ENCODE measurements at places on chromosomes 12 and 14.

DNA sequence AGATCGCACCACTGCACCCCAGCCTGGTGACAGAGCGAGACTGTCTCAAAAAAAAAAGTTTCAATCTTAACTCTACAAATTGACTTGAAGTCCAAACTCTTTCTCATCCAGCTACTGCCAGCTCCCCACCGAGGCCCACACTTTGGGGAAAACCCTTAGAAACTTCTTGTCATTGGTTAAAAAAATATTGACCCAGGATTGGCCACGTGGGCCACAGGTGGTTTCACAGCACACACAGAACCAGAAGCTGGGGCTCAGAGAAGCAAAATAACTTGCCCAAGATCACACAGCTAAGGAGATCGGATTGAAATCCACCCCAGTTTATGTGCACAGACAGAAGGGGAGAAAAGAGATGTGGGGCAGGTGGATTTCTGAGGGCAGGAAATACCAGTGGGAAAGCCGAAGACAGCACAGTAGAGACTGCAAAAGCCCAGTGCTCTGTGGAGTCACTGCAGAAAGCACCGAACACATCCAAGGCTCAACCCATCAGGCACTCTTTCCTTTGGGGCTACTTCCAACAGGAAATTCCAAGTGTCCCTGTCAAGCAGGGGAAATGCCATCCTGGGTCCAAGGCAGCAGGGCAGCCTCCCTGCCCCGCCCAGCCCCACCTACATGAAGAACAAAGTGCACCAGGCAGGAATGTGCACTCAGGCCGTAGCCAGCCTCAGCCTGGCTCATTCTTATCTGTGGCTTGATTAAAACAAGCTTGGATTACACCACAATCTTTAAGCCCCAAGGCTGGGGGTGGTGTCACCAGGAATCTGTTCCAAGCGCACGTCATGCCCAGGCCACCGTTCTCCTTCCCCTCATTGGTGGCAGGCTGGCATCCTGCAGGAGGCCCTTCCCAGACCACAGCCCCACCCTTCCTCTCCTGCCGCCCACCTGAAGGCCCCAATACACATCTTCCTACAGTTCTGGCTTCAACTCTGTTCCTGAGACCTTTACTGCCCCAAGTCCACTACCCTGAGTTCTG, 72.5 kb downstream of the ITPK1 start:
- H3K27ac ChIP-seq, result no peak overlapping the region
- no peaks in the 10 kb centered on the region for H3K36me3 ChIP-seq
- H3K27me3 ChIP-seq, result peaks cover 13% of the 10 kb centered on the region
- H3K4me1 ChIP-seq, result peaks cover 39% of the 10 kb centered on the region
- peak; percentile 90 for DNase-seq

DNA sequence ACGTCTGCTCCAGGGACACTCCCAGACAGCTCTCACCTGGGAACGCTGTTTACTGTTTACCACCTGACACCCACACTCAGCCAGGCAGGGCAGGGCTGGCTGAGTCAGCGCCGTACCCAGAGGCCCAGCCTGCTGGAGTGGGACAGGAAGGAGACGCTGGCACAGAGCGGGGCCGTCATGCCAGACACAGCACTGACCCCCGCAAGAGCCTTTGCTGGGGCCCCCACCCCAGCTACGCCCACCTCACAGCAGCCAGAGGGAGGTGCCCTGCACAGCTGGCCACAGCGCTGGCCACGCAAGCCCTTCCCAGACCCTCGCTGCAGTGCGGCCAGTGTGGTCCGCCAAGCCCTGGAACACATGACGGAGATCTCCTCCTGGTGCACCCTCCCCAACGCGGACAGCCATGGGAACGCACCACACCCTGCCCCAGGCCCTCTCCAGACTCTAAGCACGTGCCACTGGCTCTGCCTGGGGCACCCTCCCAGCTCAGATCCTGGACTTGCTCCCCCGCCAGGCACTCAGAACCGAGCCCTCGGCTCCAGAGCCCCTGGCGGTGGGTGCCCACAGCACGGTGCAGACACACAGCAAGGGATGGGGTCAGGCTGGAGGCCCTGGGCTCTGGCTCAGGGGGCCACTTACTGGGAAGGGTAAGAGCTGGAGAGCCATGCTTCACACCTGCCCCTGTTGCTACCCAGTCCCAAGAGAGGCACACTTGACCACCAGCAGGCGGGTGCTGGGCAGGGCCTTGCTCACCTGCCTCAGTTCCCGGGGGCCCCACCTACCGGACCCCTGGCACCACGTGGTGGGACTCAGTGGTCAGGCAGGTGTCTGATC, 5.7 kb downstream of the AHNAK2 start:
- H3K27ac ChIP-seq, result peak overlapping the region; percentile 87
- peaks cover 80% of the 10 kb centered on the region for H3K4me1 ChIP-seq
- H3K36me3 ChIP-seq, result no peaks in the 10 kb centered on the region
- no peaks in the 10 kb centered on the region for H3K27me3 ChIP-seq
- no peak overlapping the region for H3K4me3 ChIP-seq

- no peak overlapping the region for H3K27ac ChIP-seq
- DNase-seq, result peak; percentile 54
- H3K36me3 ChIP-seq, result no peaks in the 10 kb centered on the region
- no peaks in the 10 kb centered on the region for H3K27me3 ChIP-seq
Measured at GRCh38 chr12:78406828-78407227, 457.7 kb upstream of the SYT1 start.

DNA sequence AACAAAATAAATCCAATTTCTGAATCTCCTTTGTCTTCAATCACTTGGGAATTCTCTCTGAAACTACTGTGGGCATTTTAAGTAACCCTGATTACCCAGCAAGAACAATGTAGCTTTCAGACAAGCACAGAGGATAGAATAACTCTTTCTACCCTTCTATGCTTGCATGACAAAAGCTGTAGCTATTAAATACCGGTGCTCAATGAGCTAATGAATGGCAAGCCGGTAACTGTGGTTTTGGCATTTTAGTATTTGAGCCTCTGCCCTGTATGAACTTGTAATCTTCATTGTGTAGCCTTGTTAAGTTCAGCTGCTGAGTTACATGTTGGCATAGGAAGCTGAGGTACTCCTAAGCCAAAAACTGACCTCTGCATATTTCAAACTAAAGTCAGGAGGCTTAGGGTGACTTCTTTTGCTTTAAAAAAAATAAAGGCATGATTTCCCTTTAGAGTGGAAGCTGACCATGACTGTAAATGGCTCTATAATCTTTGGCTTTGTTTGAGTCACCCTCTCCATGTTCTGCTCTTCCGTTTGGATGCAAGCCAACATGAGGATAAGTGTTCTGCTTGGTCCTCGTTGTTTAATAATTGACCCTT, 171.0 kb upstream of the HIF1A start:
- H3K36me3 ChIP-seq, result no peaks in the 10 kb centered on the region
- H3K4me3 ChIP-seq, result no peak overlapping the region
- H3K27ac ChIP-seq, result peak overlapping the region; percentile 51
- peak; percentile 87 for DNase-seq

DNA sequence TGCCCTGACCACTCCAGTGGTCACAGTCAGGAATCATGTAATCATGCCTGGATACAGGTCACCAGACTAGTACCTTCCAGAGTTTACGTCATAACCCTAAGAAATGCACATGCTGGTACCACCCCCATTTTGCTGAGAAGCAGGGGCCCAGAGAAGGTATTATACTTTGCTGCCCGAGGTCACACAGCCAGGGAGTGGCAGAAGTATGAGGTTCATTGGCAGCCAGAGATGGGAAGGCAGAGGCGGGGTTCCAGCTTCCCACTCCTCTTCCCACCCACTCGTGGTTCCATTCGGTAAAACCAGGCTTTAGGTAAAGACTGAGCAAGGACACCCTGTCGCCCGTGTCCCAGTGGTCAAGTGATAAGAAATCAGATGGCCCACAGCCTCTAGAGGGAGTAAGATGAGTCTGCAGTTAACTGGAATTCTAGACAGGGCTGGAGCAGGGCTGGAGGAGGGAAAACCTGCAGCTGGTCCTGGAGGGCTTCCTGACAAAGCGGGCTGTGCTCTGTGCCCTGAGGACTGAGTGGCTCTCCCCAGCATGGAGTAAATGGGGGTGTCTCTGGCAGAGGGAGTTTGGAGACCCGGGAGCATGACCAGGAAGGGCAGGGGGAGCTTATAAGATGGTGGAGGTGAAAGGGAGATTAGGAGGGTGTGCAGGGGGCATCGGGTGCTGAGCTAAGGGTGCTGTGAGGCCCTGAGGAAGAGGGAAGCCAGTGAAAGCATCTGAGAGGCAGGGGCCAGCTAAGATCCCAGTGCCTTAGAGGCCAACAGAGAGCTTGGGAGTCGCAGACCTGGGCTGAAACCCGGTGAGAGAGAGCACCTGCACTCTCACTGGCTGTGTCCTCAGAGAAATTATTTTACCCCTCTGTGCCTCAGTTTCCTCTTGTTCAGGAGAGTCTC, 5.7 kb downstream of the FAM222A start:
- H3K27ac ChIP-seq, result no peak overlapping the region
- peaks cover 52% of the 10 kb centered on the region for H3K27me3 ChIP-seq
- H3K4me1 ChIP-seq, result no peaks in the 10 kb centered on the region
- H3K4me3 ChIP-seq, result no peak overlapping the region
- DNase-seq, result no peak

DNA sequence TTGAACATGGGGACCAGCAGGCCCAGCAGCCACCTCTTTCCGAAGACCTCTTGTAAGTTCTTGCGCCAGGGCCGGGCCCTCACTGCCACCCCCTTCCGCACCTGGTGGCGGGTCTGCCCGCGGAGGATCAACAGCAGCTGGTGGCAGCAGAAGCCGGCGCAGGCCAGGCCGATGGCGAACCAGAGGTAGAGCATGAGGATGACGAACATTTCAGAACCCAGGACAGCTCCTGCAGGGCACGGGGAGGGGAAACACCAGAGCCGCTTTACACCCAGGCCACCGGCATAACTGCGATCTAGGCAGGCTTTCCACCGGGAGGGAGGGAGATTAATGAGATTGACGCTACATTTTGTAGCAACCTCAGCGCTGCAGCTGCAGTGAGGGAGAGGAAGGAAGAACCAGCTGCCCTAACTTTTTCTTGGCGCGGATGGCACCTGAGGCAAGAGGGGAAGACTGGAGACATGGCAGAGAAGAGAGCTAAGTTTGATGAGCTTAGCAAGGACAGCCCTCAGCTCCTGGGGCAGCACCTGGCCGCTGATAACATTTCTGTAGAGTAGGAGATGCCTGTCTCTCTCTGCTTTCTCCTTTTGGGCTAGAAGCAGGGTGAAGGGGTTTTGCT, 7.8 kb downstream of the ZDHHC22 start:
- H3K4me3 ChIP-seq, result no peak overlapping the region
- no peaks in the 10 kb centered on the region for H3K36me3 ChIP-seq
- H3K4me1 ChIP-seq, result peaks cover 2% of the 10 kb centered on the region
- H3K27me3 ChIP-seq, result peaks cover 38% of the 10 kb centered on the region
- H3K27ac ChIP-seq, result no peak overlapping the region

Data from astrocyte (in vitro differentiated cells and primary cell).